ENCODE measurements at places on chromosomes 4 and X.

DNA sequence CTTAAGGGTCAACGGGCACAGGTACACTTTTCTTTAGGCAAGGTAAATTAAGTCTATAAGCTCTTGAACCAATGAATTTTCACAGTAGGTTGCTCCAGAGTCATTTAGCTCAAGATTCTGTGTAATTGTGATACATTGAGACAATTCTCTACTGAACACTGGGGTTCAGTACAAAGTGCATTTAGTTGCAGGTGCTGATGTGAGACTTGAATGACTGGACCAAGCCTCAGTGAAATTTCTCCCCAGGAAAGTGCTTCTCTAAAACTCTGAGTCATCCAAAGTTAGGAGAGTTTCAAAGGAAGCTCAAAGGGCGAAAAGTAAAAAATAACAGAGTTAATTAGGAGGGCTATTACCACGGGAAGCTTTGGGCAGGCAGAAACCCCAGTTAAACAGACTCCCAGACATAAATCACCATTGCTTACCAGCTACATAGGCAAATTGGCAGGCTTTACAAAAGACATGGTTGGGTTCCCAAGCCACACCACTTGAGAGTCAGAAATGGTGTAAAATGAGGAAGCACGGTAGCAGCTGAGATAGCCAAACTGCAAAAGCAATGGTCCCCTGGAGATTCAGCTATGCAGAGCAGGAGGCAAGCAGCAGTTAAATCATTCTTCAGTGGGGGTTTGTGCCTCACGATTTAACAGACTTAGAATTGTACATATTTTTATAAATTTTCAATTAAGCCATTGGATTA lies 202.6 kb downstream of the PCDH19 start:
- no peak for DNase-seq

GRCh38 chrX:78934866-78935265 lies 10.3 kb upstream of the P2RY10 start:
- no peak for DNase-seq

DNA sequence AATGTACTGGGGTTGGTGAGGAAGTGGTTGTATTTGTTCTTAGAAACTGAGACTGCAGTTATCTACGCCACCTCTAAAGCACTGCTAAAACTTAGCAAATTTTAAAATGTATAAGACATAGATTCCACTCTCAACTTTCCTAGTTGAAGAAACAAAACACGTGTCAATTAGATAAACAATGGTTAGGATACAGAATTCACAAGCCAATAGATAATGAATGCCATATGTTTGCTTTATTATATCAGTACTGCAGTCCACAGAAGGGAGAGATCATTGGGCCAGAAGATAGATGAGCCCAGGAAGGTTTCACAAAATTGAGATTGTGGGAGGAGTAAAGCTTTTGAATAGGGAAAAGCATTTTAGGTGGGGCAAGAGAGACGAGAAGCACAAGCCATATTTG lies 14.3 kb downstream of the TMEM33 start:
- no peak for DNase-seq

DNA sequence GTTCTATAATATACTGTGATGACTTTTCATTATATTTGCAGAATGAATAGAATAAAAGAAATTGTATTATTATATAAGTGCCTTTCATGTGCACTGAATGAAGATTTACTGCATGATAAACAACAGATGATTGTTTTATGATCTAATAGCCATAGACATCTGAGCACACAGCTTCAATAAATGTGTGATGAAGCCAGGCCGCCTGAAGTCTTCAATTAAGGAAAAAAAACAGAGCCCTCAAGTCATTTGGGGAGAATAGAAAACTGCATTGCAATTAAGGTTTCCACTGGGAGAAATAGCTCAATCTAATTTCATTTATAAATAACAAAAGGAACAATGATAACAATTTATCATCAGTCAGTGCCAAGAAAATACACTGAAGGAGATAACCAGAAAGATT lies 955.2 kb downstream of the FSTL5 start:
- DNase-seq = no peak

- no peak for DNase-seq
Observed at GRCh38 chrX:8906299-8906938, 105.2 kb upstream of the FAM9A start.

DNA sequence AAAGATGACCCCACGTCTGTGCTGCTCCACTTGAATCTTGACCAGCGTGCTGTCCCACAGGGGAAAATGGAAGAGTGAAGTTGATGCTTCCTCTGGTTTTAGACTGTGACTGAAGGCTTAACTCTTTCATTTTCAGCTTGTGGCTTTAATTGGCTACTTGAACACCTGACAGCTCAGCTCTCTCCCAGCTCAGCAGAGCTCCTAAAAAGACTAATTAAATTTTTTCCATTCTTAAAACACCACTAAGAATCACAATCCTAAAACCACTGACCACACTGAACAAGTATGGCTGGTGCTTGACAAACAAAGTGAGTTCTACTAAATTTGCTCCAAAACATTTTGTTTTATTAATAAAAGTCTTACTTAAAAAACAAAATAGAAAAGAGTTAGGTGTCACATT lies 71.7 kb downstream of the SRPX start:
- DNase-seq = no peak

GRCh38 chr4:112511093-112511802 lies 4.7 kb downstream of the NEUROG2 start:
- no peak for DNase-seq

DNA sequence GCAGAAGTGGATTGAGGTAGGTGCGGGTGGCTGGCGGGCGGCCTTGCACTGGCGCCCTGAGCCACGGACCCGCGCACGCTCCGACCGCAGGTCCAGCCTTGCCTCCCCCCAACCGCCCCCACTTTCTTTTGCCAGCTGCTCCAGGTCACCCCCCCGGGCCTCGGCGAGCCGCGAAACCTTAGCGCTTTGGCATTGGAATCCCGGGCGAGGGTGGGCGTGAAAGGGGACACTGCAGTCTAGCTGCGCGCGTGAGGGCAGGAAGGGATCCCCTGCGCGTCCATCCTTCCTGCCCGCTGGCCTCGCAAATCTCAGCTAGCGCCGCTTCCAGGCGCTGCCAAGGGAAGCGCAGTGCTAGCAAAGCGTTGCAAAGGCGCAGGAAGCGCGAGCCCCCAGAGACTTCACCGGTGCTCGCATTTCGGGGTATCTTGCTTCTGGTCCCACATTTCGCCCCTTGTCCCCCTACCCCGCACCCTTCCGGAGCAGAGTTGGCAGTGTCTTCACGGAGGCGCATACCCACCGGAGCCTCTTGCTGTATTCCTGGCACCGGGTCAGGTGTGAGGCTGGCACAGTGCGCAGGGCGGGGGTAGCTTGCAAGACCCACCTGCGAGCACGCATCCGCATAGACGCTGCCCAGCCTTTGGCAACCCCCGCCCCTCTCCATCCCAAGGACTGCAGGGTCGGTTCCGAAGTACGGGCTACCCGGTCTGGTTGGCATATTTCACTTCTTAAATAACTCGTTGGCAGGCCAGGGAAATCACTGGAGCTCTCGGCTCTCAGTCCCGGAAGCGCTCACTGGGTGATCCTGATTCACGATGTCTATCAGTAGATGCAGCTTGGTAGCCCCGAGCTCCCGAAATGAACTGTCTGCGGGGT lies 104.4 kb downstream of the UCHL1 start:
- no peak for DNase-seq

- no peak for DNase-seq
Observed at GRCh38 chr4:188624370-188624769, 485.1 kb downstream of the TRIML1 start.

- DNase-seq = no peak
Observed at GRCh38 chrX:40537310-40537709, 43.5 kb upstream of the ATP6AP2 start.

- DNase-seq = no peak
Observed at GRCh38 chrX:46864606-46865005, 27.8 kb downstream of the RP2 start.

DNA sequence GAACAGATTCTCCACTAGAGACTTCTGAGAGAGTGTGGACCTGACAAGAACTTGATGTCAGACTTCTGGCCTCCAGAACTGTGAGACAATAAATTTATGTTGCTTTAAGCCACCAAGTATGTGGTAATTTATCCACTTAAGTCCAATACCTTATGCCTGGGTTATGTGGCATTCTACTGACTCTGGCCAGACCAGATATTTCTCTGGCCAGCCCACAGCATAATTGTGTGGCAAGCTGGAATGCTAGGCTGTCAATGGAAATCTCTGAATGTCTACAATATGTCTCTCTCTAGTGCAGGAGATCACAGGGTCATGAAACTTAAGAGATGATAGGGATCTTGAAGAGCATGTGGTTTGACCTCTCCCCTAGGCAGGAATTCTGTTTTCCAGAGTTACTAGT lies 251.0 kb downstream of the ZNF674 start:
- DNase-seq = no peak

GRCh38 chrX:17621566-17622270 lies 115.6 kb upstream of the SCML1 start:
- no peak for DNase-seq

DNA sequence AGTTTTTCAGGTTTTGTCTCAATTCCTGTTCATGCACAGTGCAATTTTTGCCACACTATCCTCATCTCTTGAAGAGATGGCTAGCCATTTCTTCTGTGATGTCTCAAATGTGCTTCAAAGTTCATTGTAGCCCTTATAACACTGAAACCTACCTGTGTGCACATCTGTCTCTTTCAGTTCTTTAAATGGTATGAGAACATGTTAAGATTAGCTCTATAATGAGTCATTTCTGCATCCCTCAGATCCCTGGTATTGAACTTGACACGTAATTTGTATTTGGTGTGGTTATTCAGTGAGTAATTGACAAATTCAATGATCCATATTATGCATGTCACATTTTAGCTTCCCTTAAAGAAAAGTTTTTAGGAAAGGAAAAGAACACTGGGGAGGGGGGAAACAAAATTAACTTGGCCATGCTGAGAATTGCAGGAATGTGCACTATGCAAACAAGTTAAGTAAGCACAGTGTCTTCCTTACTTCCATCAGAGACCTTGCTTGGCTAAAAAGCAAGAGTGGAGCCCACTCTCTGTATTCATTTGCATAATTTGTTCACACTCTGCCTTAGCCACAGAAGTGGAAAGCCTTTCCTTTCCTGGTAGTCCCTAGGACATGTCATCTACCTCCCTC lies 659.8 kb upstream of the MAGEB2 start:
- DNase-seq = no peak
